ENCODE measurements at places on chromosomes 12 and 14. TPM values are rescaled to one million over a fixed set of nuclear protein-coding genes. Genes with fewer than 3 reads are reported as not detected.

- no peak for DNase-seq
Measured at GRCh38 chr14:97844042-97844441, 1046.9 kb downstream of the VRK1 start.

DNA sequence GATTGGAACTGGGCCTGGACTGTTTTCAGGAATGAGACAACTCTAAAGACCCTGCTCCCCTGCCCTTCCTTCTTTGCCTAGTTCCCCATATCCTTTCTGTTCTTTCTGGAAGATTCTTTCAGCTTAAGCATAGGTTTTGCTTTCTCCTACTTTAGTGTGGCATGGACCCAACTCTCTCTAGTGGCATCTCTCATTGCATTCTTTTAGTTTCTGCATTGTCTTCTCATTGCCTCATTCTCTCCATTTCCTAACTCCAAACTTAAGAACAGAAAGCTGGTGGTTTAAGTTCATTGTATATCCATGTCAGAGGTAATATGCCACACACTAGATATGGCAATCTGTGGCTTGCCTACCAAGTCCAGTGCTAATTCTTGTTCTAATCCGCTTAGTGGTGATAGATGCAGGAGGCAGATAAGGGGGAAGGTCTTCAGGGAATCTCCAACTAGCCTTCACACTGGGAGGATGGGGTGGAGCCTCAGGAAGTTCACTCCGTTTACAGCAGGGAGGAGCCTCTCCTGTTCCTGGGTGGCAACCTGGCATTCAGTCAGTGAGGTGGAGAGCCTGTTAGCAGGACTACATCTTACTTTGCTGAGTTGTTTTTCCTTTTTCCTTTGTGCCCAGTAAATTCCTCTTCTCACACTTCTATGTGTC, 165.1 kb upstream of the LMNTD1 start:
- DNase-seq = no peak

- no peak for DNase-seq
Measured at GRCh38 chr12:49334681-49335080, 2.3 kb downstream of the C1QL4 start.

DNA sequence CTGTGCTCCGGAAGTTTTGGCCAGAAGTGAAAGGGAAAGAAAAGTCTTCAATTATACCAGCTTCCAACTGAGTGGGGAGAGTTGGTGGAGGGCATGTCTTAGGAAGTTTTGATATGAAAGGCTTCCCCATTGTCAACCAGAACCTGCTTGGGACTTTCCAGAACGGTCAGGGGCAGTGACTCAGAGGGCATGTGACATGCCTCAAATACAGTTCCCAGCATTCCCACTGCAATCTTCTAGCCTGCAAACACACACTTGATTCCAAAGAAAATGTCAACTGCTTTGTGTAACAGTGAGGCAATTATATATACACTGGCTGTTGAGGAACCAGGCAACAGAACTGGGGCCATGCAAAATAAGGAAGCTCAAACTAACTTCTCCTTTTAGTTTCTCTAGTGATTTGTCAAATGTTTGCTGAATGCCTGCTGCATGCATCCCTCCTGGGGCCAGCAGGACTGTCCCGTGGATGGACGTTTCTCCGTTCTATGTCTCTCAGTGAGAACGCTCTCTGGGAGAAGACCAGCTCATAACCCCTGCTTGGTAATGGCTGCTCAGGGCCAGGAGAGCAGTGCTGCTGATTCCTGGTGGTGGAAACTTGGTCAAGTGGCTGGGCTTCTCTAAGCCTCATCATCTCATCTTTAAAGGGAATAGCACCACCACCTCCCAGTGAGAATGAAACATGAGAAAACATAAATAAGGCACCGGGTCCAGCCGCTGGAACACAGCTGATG, 18.3 kb downstream of the SLC25A47 start:
- no peak for DNase-seq

Gene EML5
- total RNA-seq = 3.1 TPM

- no peak for DNase-seq
Measured at GRCh38 chr12:130236446-130236845, 74.2 kb downstream of the FZD10 start.

Gene DLGAP5
- total RNA-seq = not detected

- no peak for DNase-seq
Measured at GRCh38 chr14:30271811-30272323, 287.1 kb upstream of the G2E3 start.

Gene GPRC5D
- total RNA-seq = not detected

DNA sequence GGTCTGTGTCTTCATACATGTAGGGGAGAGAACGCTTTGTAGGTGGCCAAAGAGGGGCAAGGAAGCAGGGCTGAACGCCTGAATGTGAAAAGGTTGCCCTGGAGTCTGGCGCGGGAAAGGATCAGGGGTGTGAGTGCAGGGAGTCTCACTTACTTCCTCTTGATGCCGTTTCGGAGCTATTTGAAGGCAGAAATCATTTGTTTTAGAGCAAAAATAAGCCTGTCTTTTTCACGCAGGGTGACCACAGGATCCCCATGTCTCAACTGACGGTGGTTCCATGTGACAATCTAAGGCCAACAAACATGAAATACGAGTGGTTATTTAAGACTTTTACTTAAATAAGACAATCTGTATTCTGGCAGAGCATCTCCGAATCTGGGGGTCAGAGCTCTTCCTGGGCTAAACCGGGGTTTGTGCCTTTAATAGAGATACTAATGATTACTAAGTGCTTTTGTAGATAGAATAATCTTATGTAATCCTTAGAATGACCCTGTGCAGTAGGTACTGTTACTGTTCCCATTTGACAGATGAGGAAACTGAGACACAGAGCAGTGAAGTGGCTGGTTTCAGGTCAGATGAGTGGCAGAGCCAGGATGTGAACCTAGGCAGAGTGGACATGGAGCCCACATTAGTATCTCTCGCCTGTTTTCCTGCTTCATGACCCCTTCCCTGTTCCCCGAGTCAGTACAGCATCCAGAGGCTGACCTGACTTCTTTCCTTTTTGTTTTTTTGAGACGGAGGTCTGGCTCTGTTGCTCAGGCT, 1.9 kb downstream of the BRI3BP start:
- DNase-seq = no peak

- no peak for DNase-seq
Measured at GRCh38 chr12:85621041-85621440, 215.2 kb downstream of the RASSF9 start.

Gene TSPAN9
- 24.2 TPM for total RNA-seq

GRCh38 chr14:101228949-101229541, 325.5 kb upstream of the RTL1 start:
- DNase-seq = no peak

Gene TAS2R20
- total RNA-seq = 1.7 TPM

Gene NDUFA12
- 65.2 TPM for total RNA-seq

Gene GALNT9
- not detected for total RNA-seq

DNA sequence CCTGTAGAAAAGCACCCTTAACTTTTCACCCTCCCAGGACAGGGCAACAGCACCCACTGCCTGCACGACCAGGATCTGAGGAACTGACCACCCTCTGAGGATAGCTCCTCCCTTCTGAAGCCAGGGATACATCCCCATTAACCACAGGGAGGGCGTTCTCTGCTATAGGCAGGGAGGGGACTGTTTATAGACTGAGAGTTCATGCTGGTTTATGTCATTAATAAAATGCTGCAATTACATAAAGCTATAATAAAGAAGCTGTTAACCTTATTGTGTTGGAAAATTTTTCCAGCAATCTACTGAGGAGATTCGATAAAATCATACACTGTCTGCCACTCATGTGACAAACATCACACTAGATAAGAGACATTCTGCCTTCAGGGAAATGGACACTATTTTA, 232.4 kb upstream of the SFSWAP start:
- DNase-seq = no peak

GRCh38 chr12:89889062-89889461, 180.4 kb upstream of the ATP2B1 start:
- DNase-seq = no peak

Gene B4GALNT1
- total RNA-seq = not detected

Gene KLRG1
- total RNA-seq = 22.2 TPM

GRCh38 chr12:561391-561705, 101.6 kb downstream of the B4GALNT3 start:
- DNase-seq = no peak

DNA sequence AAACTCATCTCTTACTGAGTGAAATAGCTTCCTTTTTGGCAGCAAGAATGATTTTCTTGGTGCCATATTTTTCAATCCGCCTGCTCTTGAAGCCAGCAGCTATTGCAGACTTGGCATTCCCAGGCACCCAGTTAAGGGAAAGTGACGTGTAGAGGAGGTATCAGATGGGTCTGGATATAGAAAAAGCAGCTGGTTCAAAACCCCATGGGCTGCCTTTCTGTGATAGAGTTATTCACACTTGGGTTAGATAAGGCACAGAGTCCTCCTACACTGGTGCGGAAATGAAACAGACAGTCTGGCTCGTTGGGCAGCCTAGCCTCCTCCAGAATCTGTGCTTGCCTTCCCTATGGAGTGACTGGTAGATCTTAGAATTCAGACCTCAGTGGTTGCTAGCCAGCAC, 62.2 kb downstream of the PTPN11 start:
- DNase-seq = no peak

GRCh38 chr12:120242275-120242799, 23.2 kb downstream of the PXN start:
- DNase-seq = no peak

DNA sequence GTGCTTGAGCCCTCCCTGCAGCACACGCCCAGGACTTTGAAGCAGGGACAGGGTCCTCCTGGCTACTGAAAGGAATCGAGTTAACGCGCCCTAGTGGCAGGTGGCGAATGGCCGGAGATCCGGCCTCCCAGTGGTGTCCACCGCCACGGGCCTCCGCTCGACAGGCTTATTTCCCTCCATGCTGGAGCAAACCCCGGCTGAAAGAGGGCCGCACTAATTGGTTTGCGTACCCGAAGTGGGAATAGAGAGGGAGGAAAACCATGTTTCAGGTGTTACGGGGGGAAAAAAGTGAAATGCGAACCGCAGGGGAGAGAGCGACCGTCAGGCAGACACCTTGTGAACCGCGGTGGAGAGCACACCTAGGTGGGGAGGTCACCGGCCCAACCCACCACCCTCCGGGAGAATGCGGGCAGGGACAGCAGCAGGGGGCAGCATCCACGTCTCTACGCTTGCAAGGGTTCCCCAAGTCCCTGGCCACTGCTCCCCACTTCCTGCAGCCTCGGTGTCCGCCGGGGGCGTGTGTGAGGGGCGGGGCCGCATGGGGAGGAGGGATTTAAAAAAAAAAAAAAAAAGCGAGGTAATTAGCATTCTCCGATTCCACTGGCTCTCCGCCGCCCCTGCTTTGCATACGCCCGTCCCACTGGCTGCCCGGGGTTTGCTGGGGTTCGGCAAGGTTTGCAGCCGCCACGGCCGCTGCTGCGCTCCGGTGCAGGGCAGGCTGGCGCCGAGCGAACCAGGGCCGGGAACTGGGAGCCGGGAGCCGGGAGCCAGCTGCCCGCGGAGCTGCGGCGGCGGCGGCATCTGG, 224.6 kb upstream of the CRY1 start:
- DNase-seq = peak; percentile 76

DNA sequence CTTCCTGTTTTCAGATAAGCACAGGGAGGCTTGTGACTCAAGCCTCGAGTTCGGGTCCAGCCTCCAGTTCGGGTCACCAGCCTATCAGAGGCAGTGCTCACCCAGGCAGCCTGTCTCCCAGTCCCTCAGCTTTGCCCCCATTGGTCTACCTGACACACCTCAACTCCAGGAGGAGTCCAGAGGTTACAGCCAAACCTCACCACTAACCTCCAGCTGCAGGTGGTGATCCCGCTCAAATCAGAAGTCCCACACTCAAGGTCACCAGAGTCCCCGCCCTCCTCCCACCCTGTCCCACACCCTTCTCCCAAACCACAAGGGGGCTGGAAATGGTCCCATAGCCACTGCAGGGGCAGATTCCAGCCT, 42.1 kb downstream of the KDM2B start:
- DNase-seq = no peak

GRCh38 chr14:100649173-100649519, 61.9 kb upstream of the BEGAIN start:
- DNase-seq = no peak

GRCh38 chr14:66117600-66117999, 368.6 kb upstream of the CCDC196 start:
- no peak for DNase-seq

Gene TEX52
- not detected for total RNA-seq

GRCh38 chr12:101004898-101005297, 205.1 kb downstream of the SLC5A8 start:
- no peak for DNase-seq

Gene LRTM2
- total RNA-seq = not detected

DNA sequence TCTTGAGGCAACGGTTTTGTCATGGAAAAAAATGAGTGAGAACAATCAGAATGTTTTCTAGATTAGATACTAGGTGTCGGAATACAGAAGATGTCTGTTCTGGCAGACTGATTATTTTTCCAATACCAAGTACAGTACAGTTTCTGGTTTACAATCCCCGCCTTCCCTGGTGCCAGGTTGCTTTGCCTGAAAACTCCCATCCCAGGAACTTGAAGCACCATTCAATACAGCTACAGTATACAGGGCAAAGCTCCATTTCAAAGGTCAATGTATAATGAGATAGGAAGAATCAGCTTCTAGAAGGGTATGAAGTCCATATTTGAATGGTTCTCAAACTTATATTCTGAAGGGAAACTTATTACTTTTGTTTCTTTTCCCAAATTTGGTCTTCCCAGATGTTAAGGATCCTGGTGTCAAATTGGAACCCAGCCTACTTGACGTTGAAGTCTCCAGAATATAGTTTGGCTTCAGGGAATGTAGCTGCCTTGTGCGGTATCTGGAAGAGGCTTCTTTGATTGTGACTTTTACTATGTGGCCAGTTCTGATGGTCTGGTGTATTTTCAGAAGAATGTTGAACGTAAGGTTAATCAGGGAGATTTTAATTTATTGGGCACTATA, 238.0 kb upstream of the ATP2B1 start:
- DNase-seq = no peak

DNA sequence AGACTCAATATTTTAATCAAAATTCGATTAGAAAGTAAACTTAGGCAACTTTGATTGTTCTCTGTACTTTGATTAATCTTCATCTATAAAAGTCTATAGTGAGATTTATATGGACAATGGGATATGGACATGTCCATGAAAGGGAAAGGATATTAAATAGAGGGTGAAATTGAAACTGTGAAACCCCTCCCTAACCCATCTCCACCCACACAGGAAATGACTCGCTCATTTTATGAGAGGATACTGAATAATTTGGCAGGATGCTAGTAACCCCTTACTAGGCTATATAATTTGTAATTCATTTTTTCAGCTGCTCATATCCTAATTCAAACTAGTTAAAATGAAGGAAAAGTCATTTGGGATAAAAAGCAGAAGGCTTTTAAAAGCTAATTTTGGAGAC, 328.0 kb upstream of the ATP2B1 start:
- no peak for DNase-seq

Gene SRGAP1
- total RNA-seq = 0.13 TPM

- DNase-seq = no peak
Measured at GRCh38 chr14:91009501-91010152, 50.8 kb downstream of the RPS6KA5 start.

- DNase-seq = no peak
Measured at GRCh38 chr12:88251798-88252197, 109.7 kb downstream of the TMTC3 start.

DNA sequence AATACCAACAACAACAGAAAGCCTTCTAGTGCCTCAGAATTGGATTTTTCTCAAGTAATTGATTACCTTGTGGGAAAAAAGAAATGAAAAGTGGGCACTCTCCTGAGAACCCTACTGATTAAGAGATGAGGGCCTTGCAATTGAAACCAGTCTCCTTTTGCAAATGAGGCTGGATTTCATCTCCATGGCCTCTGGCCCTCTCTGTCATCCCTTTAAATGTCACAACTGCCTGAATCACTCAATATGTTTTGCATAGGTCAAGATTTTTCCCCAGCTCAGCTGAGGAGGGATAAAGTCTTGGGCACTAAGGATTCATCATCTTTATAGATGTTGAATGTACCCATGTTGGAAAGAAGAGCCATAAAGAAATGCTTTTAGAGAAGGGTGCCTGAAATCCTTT, 166.4 kb downstream of the RMST start:
- DNase-seq = no peak

All from T-helper 17 cell (primary cell).